T-helper 2 cell treated with Interferon-gamma antibody and Interleukin-4, amounts not matched to agents 5 μg/mL and 100 μg/mL, for 36 hours (primary cell): ENCODE measurements at places on chromosomes 2 and 18.

DNA sequence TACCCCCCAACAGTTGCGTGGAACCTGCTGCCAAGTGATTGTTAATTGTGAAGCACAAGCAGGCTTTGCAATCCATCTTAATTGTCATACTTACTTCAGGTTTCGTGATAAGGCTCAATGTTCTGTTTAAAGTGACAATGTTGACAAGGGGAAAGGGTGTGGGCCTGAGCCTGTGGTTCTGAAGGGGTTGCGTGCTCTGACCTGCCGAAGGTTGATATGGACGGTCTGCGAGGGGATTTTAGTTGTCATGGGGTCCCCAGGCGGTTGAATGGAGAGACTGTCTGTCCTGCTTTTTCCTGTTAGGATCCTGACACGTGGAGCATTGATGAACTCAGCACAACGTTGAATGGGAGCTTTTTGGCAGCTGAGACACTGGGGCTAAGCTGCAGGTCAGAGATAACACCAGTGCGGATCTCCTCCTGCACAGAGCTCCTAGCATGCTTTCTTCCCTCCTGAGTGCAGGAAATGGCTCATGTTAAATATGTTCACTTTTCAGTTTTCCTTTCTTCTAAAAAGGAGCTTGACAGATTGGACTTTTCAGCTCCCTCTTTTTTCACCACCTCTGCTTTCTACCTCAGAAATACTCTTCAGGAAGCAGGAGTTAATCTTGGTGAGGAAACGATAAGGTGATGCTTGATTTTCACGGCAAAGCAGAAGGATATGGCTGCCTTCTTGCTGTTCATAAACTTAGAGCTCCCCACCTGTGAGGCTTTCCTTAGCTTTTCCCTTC, 62.9 kb upstream of the ZEB2 start:
- no peak overlapping the region for H3K27ac ChIP-seq
- H3K36me3 ChIP-seq, result no peaks in the 10 kb centered on the region
- H3K4me1 ChIP-seq, result peaks cover 10% of the 10 kb centered on the region
- no peak for DNase-seq
- peaks cover 47% of the 10 kb centered on the region for H3K27me3 ChIP-seq

DNA sequence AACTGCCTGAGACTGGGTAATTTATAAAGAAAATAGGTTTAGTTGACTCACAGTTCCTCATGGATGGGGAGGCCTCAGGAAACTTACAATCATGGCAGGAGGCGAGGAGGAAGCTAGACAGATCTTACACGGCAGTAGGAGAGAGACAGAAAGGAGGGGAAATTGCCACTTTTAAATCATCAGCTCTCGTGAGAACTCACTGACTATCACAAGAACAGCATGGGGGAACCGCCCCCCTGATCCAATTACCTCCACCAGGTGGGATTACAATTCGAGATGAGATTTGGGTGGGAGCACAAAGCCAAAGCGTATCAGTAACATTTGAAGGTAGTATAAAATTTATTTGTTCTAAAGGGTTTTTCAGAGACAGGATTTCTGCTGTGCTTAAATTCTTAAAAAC, 5.4 kb downstream of the GALM start:
- peak overlapping the region; percentile 72 for H3K27ac ChIP-seq
- peaks cover 59% of the 10 kb centered on the region for H3K36me3 ChIP-seq
- H3K27me3 ChIP-seq, result no peaks in the 10 kb centered on the region
- H3K4me3 ChIP-seq, result peak overlapping the region; percentile 50

DNA sequence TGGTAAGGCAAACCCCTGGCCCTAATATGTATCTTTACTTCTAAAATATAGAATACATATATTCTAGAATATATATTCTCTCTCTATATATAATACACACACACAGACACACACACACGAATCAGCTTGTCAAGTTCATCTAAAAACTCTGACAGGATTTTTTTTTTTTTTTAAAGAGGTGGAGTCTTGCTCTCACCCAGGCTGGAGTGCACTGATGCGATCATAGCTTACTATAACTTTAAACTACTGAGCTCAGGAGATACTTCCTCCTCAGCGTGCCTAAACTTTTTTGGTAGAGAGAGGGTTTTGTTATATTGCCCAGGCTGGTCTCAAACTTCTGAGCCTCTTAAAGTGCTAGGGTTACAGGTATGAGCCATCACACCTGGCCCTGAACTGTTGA, 45.2 kb downstream of the DOK1 start:
- peaks cover 47% of the 10 kb centered on the region for H3K27me3 ChIP-seq
- H3K36me3 ChIP-seq, result no peaks in the 10 kb centered on the region
- H3K4me1 ChIP-seq, result peaks cover 12% of the 10 kb centered on the region
- no peak overlapping the region for H3K4me3 ChIP-seq
- H3K27ac ChIP-seq, result no peak overlapping the region

GRCh38 chr2:58959996-58960395, 718.9 kb upstream of the FANCL start:
- no peak overlapping the region for H3K4me3 ChIP-seq
- H3K27me3 ChIP-seq, result no peaks in the 10 kb centered on the region

DNA sequence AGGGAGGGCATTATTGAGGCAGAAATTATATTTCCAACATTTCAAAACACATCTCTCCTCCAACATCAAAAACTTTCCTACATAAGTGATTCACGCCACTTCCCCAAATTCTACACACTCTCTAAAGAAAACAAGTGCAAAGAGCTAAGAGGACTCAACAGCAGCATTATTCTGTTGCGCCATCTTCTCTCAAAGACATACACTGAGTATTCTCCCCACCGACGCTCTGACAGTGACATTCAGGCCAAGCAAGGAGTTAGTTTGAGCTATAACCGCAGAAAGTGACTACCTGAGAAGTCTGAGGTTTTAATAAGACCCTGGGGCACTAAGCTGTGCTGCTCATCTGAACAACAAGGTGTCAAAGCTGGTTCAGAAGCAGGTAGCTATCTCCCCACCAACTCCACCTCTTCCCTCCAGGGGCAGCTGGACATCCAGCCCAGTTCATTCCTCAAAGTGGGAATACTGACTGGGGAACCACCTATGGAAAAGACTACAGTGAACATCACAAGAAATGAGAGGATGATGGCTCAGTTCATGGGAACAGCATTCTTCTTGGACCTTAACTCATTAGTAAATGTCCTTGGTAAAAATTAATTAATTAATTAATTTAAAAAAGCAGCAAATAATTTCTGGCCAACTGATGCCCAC, 309.5 kb upstream of the CCDC68 start:
- no peak for DNase-seq
- H3K4me3 ChIP-seq, result no peak overlapping the region
- H3K4me1 ChIP-seq, result peaks cover 13% of the 10 kb centered on the region
- no peak overlapping the region for H3K27ac ChIP-seq

DNA sequence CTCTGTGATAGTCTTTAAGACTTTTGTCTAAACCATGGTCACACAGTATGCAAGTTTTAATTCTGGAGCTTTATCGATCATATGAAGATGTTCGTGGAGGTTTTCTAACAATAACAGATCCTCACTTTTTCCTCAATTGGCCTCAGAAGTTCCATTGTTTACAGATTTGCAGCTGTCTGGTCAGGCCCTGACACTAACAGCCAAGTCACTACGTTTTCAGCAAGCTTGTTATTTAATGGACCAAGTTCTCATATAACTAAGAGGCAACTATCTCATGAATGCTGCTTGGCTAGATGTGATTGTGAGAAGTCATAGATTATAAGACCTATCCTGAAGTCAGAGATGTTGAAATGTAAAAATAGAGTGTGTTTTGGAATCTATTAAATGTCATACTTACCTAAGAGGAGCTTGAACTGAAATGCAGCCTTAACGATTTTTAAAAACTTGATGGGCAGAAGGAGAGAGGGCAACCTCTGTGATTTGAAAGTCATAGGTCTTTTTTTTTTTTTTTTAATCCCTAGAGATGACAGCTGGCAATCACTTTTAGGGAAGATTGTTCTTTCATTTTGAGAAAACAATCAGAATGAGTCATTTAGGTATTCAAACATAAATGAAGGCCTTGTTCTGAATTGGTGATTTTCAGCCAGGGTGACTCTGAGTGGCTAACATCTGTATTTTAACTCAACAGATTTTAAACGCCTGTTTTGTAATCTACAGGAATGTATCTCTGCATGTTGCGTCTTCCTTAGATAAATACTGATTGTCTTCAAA, 48.4 kb upstream of the NEMP2 start:
- DNase-seq, result no peak
- H3K36me3 ChIP-seq, result no peaks in the 10 kb centered on the region
- no peak overlapping the region for H3K4me3 ChIP-seq
- H3K27me3 ChIP-seq, result no peaks in the 10 kb centered on the region

DNA sequence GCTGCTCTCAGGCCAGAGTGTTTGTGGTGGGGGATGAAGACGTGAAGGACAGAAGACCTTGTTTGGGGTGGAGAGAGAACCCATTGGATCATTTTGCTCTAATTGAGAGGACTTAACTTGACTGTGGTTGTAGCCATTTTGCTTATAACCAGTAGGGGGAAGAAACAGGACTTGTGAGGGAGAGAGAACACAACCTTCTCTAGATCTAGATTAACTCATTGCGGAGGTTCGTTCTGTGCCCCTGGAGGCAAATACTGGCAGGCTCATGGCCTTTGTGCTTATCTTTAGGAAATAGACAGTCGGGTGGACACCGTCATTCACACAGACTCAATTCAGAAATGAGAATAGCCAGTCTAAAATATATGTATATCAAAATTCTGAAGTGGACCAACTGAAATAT, 147.0 kb upstream of the LHCGR start:
- H3K36me3 ChIP-seq, result no peaks in the 10 kb centered on the region
- no peak overlapping the region for H3K4me3 ChIP-seq
- no peaks in the 10 kb centered on the region for H3K27me3 ChIP-seq
- H3K27ac ChIP-seq, result no peak overlapping the region
- no peak for DNase-seq
- no peaks in the 10 kb centered on the region for H3K4me1 ChIP-seq

DNA sequence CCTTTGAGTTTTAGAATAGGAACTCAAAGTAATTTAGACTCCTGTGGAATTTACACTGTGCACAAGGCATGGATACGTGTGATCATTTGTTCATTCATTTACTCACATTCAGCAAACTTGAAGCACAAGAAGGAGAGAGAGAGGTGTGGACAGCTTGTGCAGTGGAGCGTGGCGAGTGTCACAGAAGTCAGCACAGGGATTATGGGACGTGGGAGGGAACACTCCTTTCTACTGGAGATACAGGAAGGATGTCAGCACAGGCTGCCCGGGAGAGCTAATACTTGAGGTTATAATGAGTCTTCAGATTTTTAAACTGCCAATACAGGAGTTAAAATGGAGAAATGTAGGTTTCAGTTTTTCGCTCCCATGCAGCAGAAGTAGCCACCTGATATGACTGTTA, 7.0 kb downstream of the FAM228A start:
- DNase-seq, result no peak
- H3K27me3 ChIP-seq, result peaks cover under 1% of the 10 kb centered on the region
- H3K4me1 ChIP-seq, result peaks cover under 1% of the 10 kb centered on the region
- H3K27ac ChIP-seq, result no peak overlapping the region
- H3K4me3 ChIP-seq, result no peak overlapping the region

- H3K27me3 ChIP-seq, result no peaks in the 10 kb centered on the region
- DNase-seq, result no peak
- no peaks in the 10 kb centered on the region for H3K4me1 ChIP-seq
- no peak overlapping the region for H3K4me3 ChIP-seq
Measured at GRCh38 chr2:10770956-10771750, 41.4 kb downstream of the PDIA6 start.

- peaks cover 4% of the 10 kb centered on the region for H3K4me1 ChIP-seq
- no peaks in the 10 kb centered on the region for H3K36me3 ChIP-seq
- peak; percentile 92 for DNase-seq
Measured at GRCh38 chr2:73293534-73294171, at the start of gene EGR4. Gene EGR4, minus strand, starts transcription at chr2:73293548. Its CDS starts 231 bp downstream, at chr2:73293317.

DNA sequence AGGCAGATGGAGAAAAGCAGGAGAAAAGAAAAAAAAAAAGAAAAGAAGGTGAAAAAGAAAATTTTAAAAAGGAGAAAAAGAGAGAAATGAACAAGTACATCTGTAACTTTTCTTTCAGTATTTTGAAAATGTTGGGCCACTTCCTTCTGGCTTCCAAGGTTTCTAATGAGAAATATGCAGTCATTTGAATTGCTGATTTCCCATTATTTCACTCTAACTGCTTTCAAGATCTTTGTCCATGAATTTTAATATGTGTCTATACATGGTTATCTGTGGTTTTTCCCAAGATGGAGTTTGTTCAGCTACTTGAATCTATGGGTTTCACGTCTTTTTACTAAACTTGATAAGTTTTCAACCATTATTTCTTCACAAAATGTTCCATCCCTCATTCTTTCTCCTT, 14.3 kb upstream of the MPP4 start:
- no peaks in the 10 kb centered on the region for H3K27me3 ChIP-seq
- H3K27ac ChIP-seq, result no peak overlapping the region
- no peak overlapping the region for H3K4me3 ChIP-seq
- H3K4me1 ChIP-seq, result no peaks in the 10 kb centered on the region

GRCh38 chr18:59276047-59276446, 2.8 kb upstream of the RAX start:
- peaks cover 2% of the 10 kb centered on the region for H3K36me3 ChIP-seq
- H3K4me1 ChIP-seq, result peaks cover 2% of the 10 kb centered on the region
- H3K27me3 ChIP-seq, result peaks cover 81% of the 10 kb centered on the region
- H3K27ac ChIP-seq, result no peak overlapping the region
- DNase-seq, result no peak
- no peak overlapping the region for H3K4me3 ChIP-seq

DNA sequence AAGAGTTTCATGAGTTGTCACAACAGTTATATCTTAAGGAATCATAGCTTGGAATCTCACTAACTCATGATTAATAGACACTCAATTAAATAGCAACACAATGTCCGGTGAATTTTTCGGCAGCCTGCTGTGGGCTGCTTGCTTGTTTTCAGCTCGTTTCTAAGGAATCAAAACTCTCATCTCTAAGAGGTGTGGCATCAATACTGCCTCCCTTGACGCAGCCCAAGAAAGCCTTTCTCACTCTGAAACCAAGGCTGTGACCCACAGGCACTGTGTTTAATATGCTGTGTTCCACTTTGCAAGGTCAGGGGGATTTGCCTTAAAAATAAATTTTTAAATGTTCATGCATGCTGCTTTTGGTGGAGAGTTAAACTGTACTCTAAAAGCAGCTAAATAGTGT, 5.4 kb downstream of the DCC start:
- no peaks in the 10 kb centered on the region for H3K4me1 ChIP-seq
- H3K27me3 ChIP-seq, result peaks cover 16% of the 10 kb centered on the region
- H3K36me3 ChIP-seq, result no peaks in the 10 kb centered on the region
- no peak for DNase-seq
- no peak overlapping the region for H3K4me3 ChIP-seq
- no peak overlapping the region for H3K27ac ChIP-seq

DNA sequence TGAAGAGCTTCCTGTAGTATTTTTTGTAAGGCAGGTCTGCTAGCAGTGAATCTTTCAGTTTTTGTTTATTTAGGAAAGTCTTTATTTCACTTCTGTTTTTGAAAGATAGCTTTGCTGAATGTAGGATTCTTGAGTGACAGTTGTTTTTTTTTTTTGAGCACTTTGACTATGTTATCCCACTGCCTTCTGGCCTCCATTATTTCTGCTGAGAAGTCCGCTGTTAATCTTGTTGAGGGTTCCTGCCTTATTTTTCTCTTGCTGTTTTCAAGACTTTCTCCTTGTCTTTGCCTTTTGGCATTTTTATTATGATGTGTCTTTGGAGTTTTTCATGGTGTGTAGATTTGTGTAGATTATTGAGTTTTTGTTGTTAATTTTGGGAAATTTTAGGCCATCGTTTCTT, 21.9 kb downstream of the RBFA start:
- no peak overlapping the region for H3K4me3 ChIP-seq
- DNase-seq, result no peak
- H3K27ac ChIP-seq, result no peak overlapping the region
- no peaks in the 10 kb centered on the region for H3K27me3 ChIP-seq
- peaks cover 9% of the 10 kb centered on the region for H3K36me3 ChIP-seq
- no peaks in the 10 kb centered on the region for H3K4me1 ChIP-seq
